ENCODE measurements at places on chromosomes 5 and 9.
A peak's percentile ranks its signal among the peaks of the same experiment; 100 is the strongest.

- DNase-seq, result no peak
Observed at GRCh38 chr9:96419691-96419969, 1.5 kb upstream of the ZNF367 start.

GRCh38 chr9:89434636-89435035 is 63.3 kb downstream of the SEMA4D start:
- no peak for DNase-seq

GRCh38 chr9:125142560-125143376 is 560 bp downstream of the SCAI start:
- peak; percentile 4 for DNase-seq

DNA sequence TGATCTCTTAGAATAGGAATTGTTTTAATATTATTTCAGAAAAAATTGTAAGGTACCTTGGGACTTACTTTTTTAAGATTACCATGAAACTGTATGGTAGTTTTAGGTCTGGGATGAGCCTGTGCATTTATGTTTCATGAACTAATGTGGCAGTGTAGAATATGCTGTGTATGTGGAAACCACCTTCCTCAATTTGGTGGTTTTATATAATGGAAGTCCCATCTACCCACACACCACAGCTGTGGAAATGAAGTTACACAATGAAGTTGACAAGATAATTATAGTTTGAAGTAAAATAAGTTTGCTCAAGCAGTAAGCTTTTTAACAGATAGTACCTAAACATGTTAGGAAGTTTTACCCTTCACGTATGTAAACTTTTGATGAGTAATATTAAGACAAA is 24.4 kb downstream of the WDR36 start:
- DNase-seq, result no peak

DNA sequence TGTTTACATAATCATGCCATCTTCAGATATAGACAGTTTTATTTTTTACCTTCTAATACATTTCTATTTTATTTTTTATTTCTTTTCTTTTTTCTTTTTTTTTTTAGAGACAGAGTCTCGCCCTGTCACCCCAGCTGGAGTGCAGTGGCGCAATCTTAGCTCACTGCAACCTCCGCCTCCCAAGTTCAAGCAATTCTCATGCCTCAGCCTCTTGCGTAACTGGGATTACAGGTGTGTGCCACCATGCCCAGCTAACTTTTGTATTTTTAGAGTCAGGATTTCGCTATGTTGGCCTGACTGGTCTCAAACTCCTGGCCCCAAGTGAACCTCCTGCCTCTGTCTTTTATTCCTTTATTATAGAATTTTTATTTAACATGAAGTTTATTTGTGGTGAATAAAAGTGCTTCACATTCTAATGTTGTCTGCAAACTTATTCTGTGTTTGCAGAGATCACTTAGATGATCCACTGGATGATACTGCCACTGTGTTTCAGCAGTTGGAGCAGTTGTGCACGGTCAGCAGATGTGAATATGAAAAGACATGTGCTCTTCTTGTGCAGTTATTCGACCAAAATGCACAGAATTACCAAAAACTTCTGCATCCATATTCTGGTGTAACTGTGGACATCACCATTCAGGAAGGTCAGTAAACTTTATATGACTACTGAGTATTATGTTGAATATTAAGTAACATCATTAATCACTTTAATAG is 62.2 kb downstream of the RANBP17 start:
- DNase-seq, result no peak

DNA sequence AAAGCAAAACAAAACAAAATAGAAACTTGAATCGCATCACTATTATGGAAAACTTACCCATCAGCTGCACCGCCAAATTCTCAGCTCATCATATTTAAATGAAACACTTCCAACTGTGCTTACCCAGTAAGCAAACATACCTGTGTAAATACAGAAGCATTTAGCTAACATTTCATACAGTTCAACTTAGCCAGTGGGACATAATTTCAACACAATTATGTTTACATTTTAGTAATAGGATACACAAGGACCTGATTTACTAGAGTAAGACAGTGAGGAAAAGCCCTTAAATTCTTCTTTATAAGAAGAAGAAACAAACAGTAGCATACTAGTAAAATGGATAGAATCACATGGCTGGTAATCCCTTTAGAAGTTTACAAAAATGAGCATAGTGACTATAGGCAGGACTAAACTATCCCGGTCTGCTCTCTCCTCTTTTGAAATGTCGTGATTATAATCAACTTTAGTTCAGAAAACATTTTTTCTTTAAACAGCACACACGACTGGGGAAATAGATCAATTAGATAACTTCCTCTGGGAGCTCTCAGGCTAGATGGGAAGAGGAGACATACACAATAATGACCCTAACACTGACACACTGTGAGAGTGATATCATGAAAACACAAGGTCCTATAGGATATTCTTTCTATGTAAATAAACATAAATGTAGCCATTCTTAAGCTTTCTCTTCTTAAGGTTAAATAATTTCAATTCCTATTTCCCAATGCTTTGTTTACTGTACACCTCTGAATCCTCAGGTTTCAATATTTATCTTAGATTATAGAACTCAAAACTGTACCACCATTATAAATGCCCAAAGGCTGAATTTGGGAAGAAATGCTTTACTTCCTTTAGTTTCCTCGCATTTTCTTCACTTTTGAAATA is 15.9 kb upstream of the CDC20B start:
- DNase-seq, result no peak

- no peak for DNase-seq
Observed at GRCh38 chr5:158378931-158379330, 520.0 kb upstream of the CLINT1 start.

DNA sequence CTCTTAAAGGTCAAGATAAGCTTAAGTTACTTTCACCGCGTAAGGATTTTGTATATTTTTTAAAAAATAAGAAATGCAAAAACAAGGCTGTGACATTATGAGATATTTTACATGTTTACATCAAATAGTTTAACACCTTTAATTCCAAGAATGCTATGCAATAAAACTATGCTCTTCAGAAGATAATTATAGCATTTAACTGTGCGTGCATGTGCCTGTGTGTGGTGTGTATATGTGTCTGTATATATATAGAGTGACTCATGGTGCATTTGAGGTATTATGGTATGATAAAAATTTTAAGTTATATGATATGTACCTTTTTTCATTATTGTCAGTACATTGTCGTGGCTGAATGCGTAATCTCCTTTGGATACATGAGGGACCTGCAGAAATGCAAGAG is 539.3 kb downstream of the PDE4D start:
- DNase-seq, result no peak

- DNase-seq, result no peak
Observed at GRCh38 chr9:16348531-16348930, 521.9 kb downstream of the BNC2 start.

- DNase-seq, result no peak
Observed at GRCh38 chr5:177307544-177308363, 3.9 kb downstream of the MXD3 start.

GRCh38 chr5:170537451-170538095 is 33.8 kb downstream of the KCNIP1 start:
- no peak for DNase-seq

DNA sequence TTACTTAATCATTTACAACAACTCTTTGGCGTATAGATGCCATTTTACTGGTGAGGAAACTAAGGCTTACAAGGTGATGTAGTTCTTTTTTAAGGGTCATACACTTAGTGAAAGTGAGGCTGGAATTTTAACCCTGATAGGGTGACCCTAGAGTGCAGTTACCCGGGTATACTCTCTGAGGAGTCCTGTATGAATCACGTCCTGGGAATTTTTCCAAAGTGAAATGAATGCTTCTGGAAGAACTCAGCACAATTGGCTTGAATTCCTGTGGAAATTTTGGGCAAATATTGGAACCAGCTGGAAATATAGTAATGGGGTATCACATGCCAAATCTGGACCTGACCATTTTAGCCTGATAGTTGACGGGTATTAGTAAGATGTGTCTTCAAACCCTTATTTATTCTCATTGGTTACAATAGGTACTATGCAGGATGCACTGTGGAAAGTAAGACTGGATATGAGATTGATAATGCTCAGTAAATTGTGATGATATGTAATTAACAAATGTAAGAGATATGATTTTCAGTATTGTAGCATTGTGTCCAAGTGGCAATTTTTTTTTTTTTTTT is 14.8 kb downstream of the SUB1 start:
- no peak for DNase-seq

- no peak for DNase-seq
Observed at GRCh38 chr5:111517853-111518501, 5.6 kb upstream of the STARD4 start.

DNA sequence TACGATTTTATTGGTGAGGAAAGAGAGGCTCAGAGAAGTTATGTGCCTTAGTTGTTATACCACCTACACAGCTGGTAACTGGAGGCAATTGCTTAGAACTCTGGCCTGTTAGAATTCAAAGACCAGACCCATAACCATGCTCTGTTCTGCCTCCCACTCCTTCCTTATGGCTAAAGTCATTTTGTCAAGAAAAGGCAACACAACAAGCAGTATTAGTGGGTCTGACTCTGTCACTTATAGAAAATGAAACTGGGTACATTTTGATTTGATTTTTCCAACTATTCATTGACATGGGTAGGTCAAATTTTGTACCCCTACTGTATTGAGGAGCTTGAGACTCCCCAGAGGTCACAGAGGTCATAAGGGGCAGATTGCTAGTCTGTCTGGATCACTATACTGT is 44.5 kb upstream of the NR3C1 start:
- DNase-seq, result no peak

DNA sequence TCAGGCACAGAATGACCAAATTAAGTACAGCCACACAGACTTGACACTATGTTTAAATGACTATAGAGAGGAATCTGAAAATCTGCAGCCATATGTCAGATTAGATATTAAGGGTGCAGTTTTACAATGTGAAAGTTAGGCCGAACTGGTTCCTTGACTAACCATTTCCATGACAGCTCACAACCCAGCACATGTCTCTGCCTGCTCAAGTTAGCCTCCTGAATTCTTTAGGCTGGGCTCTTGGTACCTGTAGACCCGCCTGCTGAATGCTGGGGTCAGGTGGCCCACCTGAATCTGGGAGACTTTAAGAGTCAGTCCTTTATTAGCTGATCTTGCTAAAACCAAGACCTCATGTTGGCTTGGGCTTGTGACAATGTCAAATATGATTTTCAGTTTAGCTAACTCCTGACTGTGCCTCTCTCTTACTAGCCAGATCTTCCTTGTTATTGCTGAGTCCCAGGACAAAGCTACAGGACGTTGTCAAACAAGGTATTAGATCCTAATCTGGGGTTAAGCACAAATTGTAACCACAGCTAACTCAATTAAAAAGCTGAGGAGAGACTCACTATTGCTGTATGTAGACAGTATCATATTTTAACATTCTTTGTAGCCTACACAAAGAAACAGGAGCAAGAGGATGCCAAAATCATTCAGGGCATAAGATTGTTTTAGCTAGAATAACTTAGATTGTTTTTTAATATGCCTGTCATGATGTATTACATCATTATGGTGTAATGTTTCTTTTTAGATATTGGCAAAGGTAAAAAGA is 490.9 kb downstream of the SEMA5A start:
- DNase-seq, result no peak

DNA sequence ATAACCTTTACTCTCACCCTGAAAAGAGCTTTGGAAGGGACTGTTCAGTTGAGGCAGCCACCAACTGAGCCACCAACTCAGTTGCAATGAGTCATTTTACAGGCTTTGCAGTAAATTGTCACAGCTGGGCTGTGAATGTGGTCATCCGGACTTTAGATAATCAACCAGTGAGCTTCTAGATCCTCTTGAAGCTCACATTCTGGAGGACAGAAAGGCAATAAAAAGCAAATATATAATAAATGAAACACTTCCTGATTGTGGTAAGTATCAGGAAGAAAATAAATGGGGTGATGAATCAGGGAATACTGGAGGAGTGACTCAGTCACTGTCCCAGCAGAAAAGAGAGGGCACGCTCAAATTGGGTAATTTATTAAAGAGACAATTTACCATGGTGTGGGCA is 13.2 kb upstream of the C5orf58 start:
- DNase-seq, result no peak

DNA sequence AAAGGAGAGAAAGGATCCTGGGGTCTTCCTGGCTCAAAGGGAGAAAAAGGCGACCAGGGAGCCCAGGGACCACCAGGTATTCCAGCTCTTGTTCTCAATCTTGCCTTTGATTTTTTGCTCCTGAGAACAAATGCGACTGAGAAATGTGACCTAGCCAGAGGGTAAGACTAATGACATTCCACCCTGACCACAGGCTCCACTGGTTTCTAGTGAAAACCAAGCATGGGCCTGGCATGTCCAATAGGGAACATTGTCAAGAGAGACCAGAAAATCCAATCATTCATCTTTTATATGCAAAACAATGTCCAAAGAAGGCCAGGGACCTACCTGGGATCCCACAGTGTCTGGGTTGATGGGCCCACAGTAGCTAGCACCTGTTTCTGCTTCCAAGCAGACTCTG is 50.3 kb upstream of the TGFBR1 start:
- DNase-seq, result no peak

- DNase-seq, result no peak
Observed at GRCh38 chr9:125089331-125089730, 54.0 kb downstream of the SCAI start.

GRCh38 chr5:54895816-54896341 is 89.5 kb downstream of the ESM1 start:
- DNase-seq, result no peak

DNA sequence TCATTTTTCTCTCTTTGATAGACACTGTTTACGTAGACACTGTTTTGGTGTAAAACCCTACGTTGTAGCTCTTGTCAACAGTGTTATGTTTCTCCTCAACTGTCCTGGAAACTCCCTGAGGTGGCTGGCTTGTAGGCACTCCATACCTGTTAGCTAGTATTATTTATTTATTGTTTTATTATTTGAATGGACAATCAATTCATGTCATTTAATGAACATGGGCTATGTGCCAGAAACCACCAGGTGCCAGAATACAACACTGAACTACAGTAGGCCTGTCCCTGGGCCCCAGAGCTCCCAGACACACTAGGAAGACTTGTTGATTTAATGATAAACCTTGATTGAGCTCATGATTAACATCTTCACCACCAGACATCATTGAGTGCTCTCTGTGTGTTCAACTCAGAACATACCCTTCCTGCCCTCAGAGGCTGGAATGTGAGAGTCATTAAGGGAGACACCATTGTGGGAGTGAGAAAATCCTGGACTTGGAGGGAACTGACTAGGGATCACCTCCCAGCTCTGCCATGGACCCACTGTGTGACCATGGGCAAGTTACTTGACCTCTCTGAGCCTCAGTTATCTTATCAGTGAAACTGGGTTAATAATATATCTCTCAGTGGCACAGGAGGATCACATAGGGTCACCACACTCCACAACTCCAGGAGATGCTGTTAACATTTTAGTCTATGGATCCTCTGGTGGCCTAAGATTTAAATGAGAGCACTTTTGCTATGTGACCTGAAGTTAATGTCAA is 19.2 kb downstream of the IRF1 start:
- DNase-seq, result no peak

Data from renal pelvis (tissue), 12 donors.